H1 (cell line): ENCODE measurements at places on chromosomes 7 and 10.

- no peak for DNase-seq
These were observed 2.7 kb downstream of the EPHB6 start for GRCh38 chr7:142857625-142858024.

GRCh38 chr10:34732926-34733325 lies 82.2 kb downstream of the PARD3 start:
- no peak for DNase-seq

- DNase-seq = no peak
These were observed 123.2 kb upstream of the KLF6 start for GRCh38 chr10:3908183-3908582.

DNA sequence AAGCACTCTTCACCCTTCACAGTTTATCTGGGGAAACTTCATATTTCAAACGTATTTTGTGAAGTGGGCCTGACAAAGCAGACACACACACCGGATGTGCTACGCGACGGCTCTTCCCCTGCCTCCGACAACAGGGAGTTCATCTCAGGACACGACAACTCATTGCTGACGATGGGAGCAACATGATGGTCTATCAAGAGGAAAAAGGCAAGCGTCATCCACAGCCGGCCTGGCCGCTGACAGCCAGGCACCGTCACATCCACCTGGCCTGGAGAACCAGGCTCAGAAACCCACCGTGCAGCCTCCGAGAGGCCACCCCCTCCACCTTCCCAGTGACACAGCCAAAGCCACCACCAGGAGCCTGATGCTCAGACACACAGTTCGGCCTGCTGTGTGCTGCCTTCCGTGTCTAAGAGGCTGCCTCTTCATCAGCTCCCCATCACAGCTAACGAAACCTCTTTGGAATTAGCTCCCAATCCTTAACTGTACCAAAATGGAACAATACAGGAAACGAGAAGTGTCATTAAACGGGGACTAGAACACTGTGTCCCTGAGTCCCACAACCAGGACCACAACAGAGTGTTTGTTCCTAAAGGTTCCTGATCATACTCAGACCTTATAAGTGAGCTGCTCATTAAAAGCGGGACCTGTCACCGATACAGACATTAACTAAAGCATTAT lies 76.7 kb downstream of the SFMBT2 start:
- DNase-seq = no peak

GRCh38 chr7:32253299-32253698 lies 183.1 kb upstream of the PDE1C start:
- DNase-seq = no peak

DNA sequence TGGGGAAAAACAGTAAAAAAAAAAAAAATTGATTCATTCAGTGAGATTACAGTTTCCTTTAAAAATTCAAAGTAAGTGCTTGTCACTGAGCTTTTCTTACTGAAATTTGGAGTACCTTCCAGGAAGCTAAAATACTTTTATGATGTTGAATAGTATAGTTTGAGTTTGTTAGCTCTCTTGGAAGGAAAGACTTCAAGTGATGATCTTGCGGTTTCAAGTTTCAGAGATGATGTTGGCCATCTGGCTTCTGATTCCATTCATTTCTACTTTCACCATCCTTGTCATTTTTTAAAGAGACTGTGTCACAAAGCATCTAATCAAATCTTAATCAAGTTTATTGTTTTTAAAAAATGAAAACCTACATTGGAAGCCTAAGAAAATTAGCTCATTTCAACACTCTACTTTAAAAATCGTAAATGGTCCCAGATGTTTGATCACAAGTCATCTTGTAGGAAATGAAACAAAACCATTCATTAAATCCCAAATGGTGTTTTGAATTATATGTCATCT lies 4.9 kb upstream of the HERPUD2 start:
- no peak for DNase-seq

DNA sequence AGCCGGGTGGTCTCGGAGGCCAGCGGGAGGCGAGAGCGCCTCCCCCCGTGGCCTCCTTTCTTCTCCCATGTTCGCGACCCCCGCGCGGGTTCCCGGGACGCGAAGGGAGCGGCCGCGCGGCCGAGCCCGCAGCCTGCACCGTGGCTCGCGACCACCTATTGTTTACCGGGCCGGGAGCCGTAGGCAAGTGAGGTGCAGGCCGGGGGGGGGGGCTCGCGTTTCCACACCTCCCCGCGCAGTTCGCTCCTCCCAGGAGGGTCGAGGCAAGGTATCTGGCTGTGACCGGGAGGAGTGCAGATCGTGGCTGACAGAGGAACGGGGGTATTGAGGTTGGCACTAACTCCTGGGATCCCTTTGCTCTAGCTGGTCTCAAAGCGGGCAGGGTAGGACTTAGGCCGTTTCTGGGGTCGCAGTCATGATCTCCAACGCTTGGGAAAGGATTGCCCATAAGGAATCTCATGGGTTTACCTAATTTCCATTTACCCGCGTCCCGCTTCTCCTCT lies 734 bp downstream of the PTPN12 start:
- peak; percentile 70 for DNase-seq

- no peak for DNase-seq
These were observed 202.7 kb downstream of the EBF3 start for GRCh38 chr10:129761197-129761972.

- peak; percentile 37 for DNase-seq
These were observed 7.7 kb upstream of the COBL start for GRCh38 chr7:51324206-51324898.

GRCh38 chr10:77664008-77664407 lies 26.4 kb upstream of the KCNMA1 start:
- no peak for DNase-seq

- no peak for DNase-seq
These were observed 24.7 kb downstream of the FAM3C start for GRCh38 chr7:121371367-121371766.

DNA sequence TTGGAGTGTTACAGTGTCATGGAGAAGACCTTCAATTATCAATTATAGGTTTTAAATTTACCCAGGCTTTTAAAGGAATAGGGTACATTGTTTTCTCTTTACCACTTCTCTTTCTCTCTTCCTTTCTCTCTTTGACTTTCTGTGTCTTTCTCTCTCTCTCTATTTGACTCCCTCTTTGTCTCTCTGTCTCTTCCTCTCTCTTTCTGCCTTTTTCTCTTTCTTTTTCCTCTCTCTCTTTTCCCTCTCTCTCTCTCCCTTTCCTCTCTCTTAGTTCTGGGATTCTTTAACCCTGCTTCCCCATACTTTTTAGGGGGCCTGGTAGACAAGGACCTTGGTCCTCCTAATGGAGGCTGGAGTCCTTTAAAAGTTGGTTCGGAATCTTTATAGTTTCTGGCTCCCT lies 15.9 kb upstream of the GHITM start:
- no peak for DNase-seq

DNA sequence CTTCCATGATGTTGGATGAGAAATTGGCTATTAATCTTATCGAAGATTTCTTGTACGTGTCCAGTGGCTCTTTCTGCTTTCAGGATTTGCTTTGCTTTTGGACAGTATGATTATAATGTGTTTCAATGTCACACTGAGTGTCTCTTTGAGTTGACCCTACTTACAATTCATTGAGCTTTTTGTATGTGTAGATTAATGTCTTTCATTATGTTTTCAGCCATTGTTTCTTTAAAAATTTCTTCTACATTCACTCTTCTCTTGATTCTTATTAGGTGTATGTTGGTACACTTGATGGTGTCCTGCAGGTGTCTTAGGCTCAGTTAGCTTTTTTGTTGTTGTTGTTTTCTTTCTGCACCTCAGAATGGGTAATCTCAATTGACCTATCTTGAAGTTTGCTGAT lies 16.6 kb downstream of the PLAC9 start:
- no peak for DNase-seq

- no peak for DNase-seq
These were observed 27.1 kb upstream of the ACSL5 start for GRCh38 chr10:112346774-112347173.

- no peak for DNase-seq
These were observed 120.0 kb downstream of the MALRD1 start for GRCh38 chr10:19168584-19168983.

GRCh38 chr10:3708852-3709251 lies 76.2 kb downstream of the KLF6 start:
- no peak for DNase-seq

DNA sequence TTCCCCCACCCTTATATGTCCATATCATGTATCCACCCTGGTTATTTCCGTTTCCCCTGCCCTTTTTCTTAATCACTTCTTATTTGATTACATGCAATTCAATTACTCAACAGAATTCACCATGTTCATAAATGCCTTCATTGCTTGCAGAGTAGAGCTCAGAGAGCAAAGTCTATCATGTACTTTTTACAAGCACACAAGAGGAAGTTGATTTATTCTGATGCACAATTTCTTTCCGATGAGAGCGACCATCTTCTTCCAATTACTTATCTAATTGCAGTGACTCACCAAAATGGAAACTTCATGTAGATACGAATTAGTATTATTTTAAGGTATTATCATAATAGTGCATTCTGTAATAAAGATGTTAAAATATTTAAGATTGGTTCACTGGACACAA lies 430.5 kb upstream of the KLF6 start:
- no peak for DNase-seq

- peak; percentile 46 for DNase-seq
These were observed 253.0 kb upstream of the PPP2R2D start for GRCh38 chr10:131647789-131648188.

GRCh38 chr7:100888291-100888987 lies 1.1 kb downstream of the UFSP1 start:
- no peak for DNase-seq

GRCh38 chr7:77320714-77321113 lies 95.4 kb downstream of the GSAP start:
- no peak for DNase-seq

DNA sequence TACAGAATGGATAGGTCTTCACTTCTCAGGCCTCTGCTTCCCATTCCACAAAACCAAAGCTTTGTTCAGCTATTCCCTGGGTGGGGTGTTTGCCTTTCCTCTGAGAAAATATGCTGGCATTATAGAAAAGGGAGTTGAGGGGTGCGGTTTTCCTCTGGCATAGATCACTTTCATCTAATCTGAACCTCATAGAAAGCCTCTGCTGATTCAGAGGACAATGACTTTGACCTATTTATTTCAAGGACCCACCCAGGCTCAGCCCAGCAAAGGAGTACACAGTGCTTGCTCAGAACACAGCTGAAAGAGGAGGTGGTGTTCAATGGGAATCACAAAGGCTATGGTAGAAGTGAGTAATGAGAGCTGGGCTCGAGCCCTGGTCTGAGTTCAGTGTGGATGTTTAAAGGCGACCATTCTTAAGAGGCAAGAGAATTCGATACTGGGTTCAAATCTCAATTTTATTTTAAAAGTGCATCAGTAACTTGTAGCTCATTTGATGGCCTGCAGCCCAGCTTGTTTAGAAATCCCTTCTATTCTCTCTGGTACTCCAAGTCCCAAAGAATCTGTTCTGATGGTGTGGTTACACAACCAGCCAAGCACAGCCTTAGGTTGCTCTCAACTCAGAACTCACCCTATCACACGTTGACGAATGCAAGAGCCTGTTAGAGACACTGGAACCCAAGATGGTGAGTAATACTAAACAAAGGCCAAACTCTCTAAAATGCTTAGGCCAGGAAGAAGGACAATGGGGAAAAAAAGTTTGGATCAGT lies 1012.8 kb downstream of the LRMDA start:
- DNase-seq = no peak

DNA sequence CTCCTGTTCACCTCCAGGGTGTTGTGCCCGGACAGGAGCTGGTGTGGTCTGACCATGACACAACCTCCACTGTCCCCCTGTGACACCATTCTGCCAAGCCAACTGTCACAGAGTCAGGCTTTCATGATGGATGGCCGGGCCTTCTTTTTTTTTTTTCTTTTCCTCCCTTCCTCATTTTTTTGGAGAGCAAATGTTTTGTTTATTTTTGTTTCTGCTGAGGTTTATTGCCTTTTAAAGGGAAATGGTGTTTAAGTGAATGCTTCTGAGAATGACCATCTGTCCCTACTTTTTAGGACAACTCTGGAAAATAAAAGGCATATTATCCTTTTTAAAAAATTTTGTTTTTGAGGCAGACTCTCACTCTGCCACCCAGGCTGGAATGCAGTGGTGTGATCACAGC lies 115.1 kb upstream of the NPS start:
- DNase-seq = no peak

DNA sequence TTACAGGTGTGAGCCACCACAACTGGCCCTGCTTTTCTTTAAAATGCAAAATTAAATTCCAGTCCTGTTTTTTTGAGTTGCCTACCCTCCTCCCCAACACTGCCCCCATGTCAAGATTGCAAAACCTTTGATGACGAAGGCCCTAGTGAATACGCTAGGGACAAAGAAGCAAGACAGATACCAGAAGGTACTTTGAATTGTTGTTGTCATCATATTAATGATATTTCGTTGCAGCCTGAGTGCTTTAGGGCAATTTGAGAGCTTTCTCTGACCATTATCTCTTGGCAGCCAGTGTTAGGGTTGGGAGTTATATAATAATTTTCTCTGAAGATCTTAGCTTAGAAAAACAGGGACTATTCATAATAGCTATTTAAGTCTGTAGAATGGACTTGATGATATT lies 7.1 kb downstream of the CCSER2 start:
- no peak for DNase-seq

- DNase-seq = no peak
These were observed 383.6 kb upstream of the TPK1 start for GRCh38 chr7:145219461-145219860.

- DNase-seq = no peak
These were observed 14.8 kb downstream of the NFE2L3 start for GRCh38 chr7:26166684-26167266.

DNA sequence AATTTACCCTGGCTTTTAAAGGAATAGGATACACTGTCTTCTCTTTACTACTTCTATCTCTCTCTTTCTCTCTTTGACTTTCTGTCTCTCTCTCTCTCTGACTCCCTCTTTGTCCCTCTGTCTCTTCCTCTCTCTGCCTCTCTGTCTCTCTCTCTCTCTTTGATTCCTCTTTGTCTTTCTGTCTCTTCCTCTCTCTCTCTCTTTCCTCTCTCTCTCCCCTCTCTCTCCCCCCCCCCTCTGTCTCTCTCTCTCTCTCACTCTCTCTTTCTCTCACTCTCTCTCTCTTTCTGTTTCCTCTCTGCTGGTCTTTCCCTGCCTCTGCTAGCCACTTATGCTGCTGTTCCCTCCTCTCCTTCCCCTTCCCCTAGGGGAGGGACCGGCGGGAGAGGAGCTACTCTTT lies 149.0 kb downstream of the LYZL1 start:
- no peak for DNase-seq

DNA sequence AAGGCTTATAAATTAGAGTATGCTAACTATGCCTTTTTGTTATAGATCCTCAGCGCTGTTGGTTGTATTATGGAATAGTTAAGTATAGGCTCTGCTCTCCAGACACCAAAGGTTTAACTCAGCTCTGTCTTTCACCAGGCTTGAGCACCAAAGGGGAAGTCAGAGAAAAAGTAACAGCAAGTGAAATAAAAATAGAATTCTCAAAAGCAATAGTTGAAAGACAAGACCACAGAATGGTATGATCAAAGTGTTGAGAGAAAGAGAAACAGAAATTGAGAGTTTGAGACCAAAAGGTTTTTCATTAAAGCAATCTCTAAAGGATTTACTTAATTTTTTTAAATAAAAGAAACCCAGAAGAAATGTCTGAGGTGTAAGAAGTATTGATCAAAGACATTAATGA lies 529.8 kb upstream of the C7orf33 start:
- DNase-seq = no peak

DNA sequence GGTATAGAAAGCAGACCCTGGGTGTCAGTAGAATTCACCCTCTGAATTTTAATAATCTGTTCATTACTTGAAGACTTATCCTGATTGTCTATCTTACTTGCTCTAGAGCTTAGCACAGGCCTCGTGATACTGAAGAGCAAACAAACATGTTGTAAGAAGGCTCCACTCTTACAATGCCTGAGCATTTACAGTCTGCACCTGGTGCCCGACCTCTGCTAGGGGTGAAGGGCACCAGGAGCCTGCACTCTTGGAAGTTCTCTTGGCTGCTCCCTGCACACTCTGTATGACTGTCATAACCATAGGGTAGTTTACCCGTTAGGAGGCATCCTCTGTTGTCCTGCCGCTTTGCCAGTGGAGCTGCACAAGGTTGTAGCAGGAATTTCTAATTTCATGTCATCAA lies 91.3 kb upstream of the NPY start:
- no peak for DNase-seq
